ENCODE measurements at places on chromosomes 1 and 21. TPM values are rescaled to one million over a fixed set of nuclear protein-coding genes. Genes with fewer than 3 reads are reported as not detected.

GRCh38 chr1:16124377-16125087 lies 31.3 kb downstream of the EPHA2 start:
- H3K36me3 ChIP-seq = no peaks in the 10 kb centered on the region
- peak overlapping the region; percentile 85 for H3K4me3 ChIP-seq
- H3K27ac ChIP-seq = peak overlapping the region; percentile 92
- peaks cover 43% of the 10 kb centered on the region for H3K4me1 ChIP-seq
- DNase-seq = no peak
- peaks cover 29% of the 10 kb centered on the region for H3K27me3 ChIP-seq

Gene ANGPTL3
- not detected for polyA plus RNA-seq

- no peak overlapping the region for H3K4me3 ChIP-seq
- peaks cover 5% of the 10 kb centered on the region for H3K36me3 ChIP-seq
- peaks cover 10% of the 10 kb centered on the region for H3K4me1 ChIP-seq
- DNase-seq = no peak
Measured at GRCh38 chr1:13723810-13724209, 23.8 kb downstream of the PRDM2 start.

DNA sequence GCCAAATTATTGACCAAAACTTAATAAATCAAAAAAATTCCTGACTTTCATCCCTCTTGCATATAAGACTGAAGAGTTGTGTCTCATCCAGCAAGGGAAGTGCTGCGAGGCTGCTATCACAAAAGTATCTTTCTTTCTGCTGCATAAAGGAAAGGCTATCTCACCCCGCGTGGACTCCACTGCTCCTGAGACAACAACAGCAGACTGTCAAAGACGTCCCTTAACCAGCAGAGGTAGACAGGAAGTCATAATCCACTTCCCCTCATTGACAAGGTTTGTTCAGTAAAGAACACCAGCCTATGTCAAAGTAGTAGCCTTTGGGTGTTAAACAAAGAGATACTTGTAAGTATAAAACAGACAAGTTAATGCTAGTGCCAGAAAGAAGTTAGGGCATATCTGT lies 29.4 kb downstream of the VPS26C start:
- H3K27ac ChIP-seq = peak overlapping the region; percentile 89
- peaks cover 7% of the 10 kb centered on the region for H3K36me3 ChIP-seq
- DNase-seq = peak; percentile 36
- peaks cover 51% of the 10 kb centered on the region for H3K4me1 ChIP-seq

DNA sequence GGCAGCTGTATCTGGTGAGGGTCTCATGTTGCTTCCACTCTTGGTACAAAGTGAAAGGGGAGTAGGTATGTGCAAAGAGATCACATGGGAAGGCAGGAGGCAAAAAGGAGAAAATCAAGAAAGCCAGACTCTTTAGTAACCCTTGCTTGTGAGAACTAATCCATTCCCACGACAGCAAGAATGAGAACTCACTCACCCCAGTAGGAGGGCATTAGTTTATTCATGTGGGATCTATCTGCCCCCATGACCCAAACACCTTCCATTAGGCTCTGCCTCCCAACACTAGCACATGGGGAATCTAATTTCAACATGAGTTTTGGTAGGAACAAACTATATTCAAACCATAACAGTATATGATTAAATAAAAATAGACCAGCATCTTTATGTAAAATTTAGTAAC lies 57.6 kb downstream of the ZNHIT6 start:
- H3K4me3 ChIP-seq = no peak overlapping the region
- no peak for DNase-seq
- H3K27ac ChIP-seq = no peak overlapping the region
- H3K36me3 ChIP-seq = peaks cover 49% of the 10 kb centered on the region

GRCh38 chr1:116105996-116106395 lies 5.2 kb upstream of the MAB21L3 start:
- H3K27me3 ChIP-seq = no peaks in the 10 kb centered on the region
- no peak overlapping the region for H3K27ac ChIP-seq
- no peak overlapping the region for H3K4me3 ChIP-seq
- no peaks in the 10 kb centered on the region for H3K4me1 ChIP-seq
- DNase-seq = no peak

DNA sequence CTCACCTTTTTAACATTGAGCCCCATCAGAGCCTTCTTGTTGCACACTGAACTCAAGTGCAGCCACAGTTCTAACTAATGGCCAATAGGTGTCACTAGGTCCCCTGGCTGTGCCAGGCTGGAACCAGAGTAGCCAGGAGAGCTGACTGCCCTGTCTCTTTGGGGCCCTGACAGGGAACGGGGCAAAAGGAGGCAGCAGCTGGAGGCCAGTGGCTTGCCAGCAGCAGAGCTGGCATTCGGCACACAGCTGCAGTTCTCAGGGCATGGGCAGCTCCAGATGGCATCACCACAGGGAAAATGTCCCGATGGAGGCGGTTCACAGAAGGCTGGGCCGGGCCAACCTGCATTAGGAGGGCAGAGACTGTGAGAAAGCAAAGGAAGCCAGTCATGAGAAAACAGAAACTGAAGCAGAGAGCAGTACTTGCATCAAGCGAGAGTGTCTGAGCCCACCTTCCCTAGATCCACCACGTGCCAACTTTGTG lies 188.6 kb downstream of the FCRL5 start:
- H3K4me1 ChIP-seq = no peaks in the 10 kb centered on the region
- H3K4me3 ChIP-seq = no peak overlapping the region
- DNase-seq = peak; percentile 21
- H3K27me3 ChIP-seq = peaks cover 1% of the 10 kb centered on the region
